ENCODE measurements at places on chromosomes 5 and 9. TPM values are rescaled to one million over a fixed set of nuclear protein-coding genes. Genes with fewer than 3 reads are reported as not detected.

FOXD4L6 gene
- not detected for total RNA-seq

FBP1 gene
- total RNA-seq = 0.40 TPM

MARCOL gene
- total RNA-seq = not detected

GAS1 gene
- total RNA-seq = 0.54 TPM

SPAG8 gene
- 2.5 TPM for total RNA-seq

EIF4EBP3 gene
- total RNA-seq = 9.7 TPM

DNA sequence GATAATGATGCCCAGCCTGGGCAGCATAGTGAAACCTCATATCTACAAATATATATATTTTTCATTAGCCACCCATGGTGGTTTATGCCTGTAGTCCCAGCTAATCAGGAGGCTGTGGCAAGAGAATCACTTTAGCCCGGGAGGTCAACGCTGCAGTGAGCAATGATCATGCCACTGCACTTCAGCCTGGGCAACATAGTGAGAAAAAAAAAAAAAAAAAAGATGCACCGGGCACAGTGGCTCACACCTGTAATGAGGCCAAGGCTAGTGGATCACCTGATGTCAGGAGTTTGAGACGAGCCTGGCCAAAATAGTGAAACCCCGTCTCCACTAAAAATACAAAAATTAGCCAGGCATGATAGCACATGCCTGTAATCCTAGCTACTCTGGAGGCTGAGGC lies 50.2 kb upstream of the ADRA1B start:
- no peak overlapping the region for H3K4me3 ChIP-seq
- H3K27me3 ChIP-seq = peaks cover 41% of the 10 kb centered on the region
- DNase-seq = no peak
- no peak overlapping the region for H3K27ac ChIP-seq
- H3K4me1 ChIP-seq = peaks cover 5% of the 10 kb centered on the region
- no peaks in the 10 kb centered on the region for H3K36me3 ChIP-seq

GRCh38 chr5:62083247-62083646 lies 222.8 kb upstream of the KIF2A start:
- peaks cover 2% of the 10 kb centered on the region for H3K27me3 ChIP-seq
- no peak for DNase-seq
- no peak overlapping the region for H3K27ac ChIP-seq
- H3K4me3 ChIP-seq = no peak overlapping the region
- no peaks in the 10 kb centered on the region for H3K4me1 ChIP-seq
- no peaks in the 10 kb centered on the region for H3K36me3 ChIP-seq

DNA sequence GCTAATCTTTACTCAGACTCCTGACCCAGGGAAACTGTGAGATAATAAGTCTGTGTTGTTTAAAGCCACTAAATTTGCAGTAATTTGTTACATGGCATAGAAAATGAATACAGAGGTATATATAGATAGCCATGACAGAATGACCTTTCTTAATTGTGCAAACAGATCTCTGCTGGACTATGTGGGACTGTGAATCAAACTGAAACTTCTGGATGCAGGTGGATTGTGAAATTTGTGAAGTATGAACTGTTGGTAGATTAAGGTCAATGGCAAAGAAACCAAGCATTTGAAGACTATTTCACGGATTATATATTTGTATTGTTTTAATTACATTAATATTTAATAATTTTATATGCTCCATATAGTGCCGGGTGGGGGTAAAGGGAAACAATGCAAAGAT lies 52.2 kb upstream of the GPR151 start:
- H3K4me3 ChIP-seq = no peak overlapping the region
- H3K36me3 ChIP-seq = no peaks in the 10 kb centered on the region
- DNase-seq = no peak

- H3K4me1 ChIP-seq = no peaks in the 10 kb centered on the region
- no peak for DNase-seq
- H3K4me3 ChIP-seq = no peak overlapping the region
- peaks cover 3% of the 10 kb centered on the region for H3K27me3 ChIP-seq
These were observed 69.4 kb upstream of the LHFPL2 start for GRCh38 chr5:78717674-78718584.

DNA sequence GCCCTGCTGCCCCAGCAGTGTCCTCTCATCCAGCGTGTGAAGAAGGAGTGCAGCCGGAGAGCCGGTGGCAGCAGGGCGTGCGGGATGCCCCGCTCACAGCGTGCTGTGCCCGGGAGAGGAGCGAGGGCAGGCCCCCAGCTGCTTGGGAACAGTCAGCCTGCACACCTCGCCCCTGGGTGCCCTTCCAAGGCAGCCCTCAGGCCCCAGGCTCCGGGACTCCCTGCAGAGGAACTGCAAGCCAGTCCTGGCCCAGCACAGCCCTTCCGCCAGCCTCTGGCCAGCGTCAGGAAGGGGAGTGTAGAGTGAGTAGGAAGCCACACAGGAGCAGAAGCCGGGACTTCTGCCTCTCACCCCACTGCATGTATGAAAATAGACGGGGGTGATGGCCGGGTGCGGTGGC lies 43.5 kb downstream of the ADAMTS2 start:
- H3K36me3 ChIP-seq = no peaks in the 10 kb centered on the region
- H3K27ac ChIP-seq = no peak overlapping the region
- DNase-seq = no peak
- H3K4me1 ChIP-seq = no peaks in the 10 kb centered on the region

DNA sequence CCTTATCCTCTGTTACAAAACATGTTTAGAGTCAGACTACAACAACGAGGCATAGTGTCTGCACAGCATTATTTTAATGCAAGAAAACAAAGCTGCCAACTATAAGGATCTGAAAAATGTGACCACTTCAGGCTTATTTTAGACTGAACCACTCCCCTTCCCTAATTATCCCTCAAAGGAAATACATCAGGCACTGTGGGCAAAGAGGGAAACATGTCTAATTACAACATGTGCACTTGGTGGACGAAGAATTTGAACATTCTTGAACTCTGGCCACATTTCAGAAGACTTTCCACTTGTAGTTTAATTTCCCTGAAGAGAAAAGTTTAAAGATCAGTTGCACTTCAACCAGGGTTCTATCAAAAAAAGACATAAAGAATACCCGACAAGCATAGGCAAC lies 3.8 kb downstream of the MTMR12 start:
- DNase-seq = no peak
- H3K4me1 ChIP-seq = peaks cover 46% of the 10 kb centered on the region
- no peak overlapping the region for H3K4me3 ChIP-seq

DNA sequence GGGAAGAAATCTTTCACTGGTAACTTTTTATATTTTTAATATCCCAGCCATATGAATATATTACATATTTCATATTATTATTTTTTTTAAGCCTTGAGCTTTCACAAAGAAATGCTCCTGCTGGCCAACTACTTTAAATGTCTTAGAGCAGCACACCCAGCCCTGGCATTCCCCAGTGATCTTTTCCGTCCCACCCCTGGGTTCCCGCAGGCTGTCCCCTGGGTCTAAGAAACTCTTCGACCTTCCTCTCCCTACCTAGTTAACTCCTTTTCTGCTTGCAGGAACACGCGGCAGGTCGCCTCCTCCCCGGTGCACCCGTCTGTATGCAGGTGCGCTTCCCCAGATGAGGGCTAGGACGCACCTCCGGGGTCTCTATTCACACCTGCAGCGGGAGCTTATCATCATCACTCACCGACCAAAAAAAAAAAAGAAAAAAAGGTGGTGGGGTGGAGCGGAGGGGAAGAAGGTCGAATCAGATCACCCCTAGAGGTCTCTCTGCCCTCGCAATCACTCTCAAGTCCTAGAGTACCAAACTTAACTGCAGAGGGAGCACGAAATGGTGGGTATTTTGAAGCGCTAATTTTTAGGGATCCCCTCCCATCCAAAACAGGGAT lies 696 bp downstream of the ZFP62 start:
- H3K4me3 ChIP-seq = peak overlapping the region; percentile 95

DNA sequence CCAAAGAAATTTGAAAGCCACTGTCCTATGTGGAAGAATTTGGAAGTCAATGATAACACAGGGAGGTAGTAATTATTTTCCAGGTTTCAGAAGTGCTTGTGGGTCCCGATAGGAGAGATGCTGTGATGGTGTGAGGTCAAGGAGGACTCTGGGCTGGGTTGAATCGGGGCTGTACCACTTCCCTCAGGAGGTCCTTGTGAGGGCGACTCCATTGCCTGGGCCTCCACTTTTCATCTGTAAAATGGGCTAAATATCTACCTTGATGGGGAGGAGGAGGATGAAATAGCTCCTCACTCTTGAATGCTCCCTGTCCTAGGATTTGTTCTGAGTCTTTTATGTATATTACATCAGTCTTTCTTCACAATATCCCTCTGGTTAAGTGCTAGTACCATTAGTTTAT lies 59.0 kb downstream of the ROPN1L start:
- no peaks in the 10 kb centered on the region for H3K36me3 ChIP-seq
- H3K4me1 ChIP-seq = no peaks in the 10 kb centered on the region
- H3K27me3 ChIP-seq = no peaks in the 10 kb centered on the region
- H3K4me3 ChIP-seq = no peak overlapping the region
- no peak overlapping the region for H3K27ac ChIP-seq
- DNase-seq = no peak

- H3K27ac ChIP-seq = no peak overlapping the region
- H3K36me3 ChIP-seq = peaks cover 7% of the 10 kb centered on the region
- H3K4me3 ChIP-seq = no peak overlapping the region
- H3K4me1 ChIP-seq = peaks cover 11% of the 10 kb centered on the region
- DNase-seq = no peak
These were observed 10.3 kb downstream of the IPPK start for GRCh38 chr9:92659601-92660000.

DNA sequence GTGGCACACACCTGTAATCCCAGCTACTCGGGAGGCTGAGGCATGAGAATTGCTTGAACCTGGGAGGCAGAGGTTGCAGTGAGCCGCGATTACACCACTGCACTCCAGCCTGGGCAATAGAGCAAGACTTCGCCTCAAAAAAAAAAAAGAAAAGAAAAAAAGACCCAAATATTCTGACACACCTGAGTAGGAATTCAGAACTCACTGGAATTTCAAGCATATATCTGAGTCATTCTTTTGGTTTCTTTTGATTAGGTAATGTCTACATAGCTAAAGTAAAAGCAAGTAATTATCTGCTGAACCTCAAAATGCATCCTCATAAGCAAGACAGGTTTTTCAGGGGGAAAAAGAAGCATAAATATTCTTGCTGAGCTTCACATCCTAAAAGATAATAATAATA lies 35.9 kb downstream of the ANKRD31 start:
- no peaks in the 10 kb centered on the region for H3K36me3 ChIP-seq
- no peaks in the 10 kb centered on the region for H3K27me3 ChIP-seq
- H3K4me3 ChIP-seq = no peak overlapping the region

DNA sequence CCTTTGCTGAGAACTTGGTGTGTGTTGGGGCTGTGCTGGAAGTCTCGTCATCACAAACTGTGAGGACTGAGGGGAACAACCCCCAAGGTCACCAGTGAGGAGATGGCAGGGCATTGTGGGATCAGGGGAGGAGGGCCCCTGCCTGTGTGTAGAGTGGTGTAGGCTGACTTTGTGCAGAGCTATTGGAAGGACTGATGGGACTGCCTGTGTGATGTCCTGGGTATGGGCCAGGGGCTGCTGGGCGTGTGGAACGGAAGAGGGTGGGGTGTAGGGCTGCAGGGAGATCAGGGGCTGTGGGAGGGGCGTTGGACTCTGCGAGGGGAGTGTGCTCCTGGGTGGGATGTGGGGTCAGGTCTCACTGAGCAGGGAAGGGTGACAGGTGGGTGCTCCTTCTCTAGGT lies 3.6 kb downstream of the WNK2 start:
- no peak overlapping the region for H3K27ac ChIP-seq
- DNase-seq = no peak
- H3K4me1 ChIP-seq = peaks cover 5% of the 10 kb centered on the region
- no peaks in the 10 kb centered on the region for H3K36me3 ChIP-seq
- peaks cover 30% of the 10 kb centered on the region for H3K27me3 ChIP-seq
- no peak overlapping the region for H3K4me3 ChIP-seq

DNA sequence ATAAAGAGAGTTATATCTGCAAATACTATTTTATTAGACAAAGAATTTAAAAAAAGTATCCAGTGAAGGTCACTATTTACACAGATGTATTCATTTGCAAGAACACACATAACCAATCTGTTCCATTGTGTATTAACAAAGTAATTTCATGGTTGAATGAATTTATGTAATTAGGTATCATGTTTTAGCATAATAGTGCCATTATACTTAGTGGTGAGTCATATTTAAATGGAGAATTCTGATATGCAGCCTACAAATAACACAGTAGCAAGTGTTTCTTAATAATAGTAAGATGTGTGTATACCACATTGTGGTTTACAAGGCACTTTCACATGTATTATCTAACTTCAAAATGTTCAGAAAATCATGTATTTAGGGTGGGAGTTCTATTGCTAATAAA lies 1028.5 kb upstream of the ACO1 start:
- H3K27ac ChIP-seq = no peak overlapping the region
- H3K36me3 ChIP-seq = no peaks in the 10 kb centered on the region
- H3K27me3 ChIP-seq = no peaks in the 10 kb centered on the region
- H3K4me3 ChIP-seq = no peak overlapping the region
- DNase-seq = no peak

- H3K36me3 ChIP-seq = peaks cover 27% of the 10 kb centered on the region
- H3K27ac ChIP-seq = peak overlapping the region; percentile 97
- peak overlapping the region; percentile 95 for H3K4me3 ChIP-seq
- H3K27me3 ChIP-seq = no peaks in the 10 kb centered on the region
- no peak for DNase-seq
These were observed 337 bp upstream of the DMAC1 start for GRCh38 chr9:7799944-7800285.

DNA sequence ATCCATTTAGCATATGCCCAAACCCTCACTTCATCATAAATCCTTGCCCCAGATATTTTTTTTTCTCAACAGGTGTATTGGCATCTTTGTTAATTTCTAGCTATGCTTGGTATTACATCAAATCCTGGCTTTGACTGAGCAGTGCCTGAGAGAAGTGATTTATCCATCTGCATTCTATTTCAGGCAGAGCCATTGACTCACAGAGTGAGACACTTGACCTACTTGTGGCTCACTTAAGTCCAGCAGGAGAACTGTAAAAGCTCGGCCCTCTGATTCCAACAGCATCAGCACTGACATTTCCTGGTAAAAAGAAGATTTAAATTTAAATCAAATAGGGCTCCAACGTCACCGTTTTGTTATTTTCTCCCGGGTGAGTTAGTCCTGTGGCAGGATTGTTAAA lies 93.4 kb downstream of the PLK2 start:
- H3K27me3 ChIP-seq = no peaks in the 10 kb centered on the region
- no peak for DNase-seq
- H3K27ac ChIP-seq = no peak overlapping the region

DNA sequence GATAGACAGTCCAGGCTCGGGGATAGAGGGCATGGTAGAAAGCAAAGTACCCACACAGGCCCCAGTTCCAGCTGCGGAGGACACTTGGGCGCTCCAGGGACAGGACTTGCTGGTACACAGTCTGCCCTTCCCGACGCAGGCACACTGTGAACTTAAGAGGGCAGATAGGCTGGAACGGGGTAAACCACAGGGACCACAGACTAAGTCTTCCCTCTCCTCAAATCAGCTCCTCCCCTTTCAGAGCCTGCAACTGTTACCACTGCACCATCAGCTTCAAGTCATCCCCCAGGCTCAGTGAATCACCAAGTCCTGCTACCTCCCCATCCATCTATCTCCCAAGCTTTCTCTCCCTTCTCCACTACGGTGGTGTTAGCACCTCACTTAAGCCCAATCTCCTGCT lies 7.3 kb downstream of the GBA2 start:
- H3K4me3 ChIP-seq = no peak overlapping the region
- H3K27me3 ChIP-seq = no peaks in the 10 kb centered on the region
- H3K27ac ChIP-seq = peak overlapping the region; percentile 62
